ENCODE measurements at places on chromosomes 7 and 10.

DNA sequence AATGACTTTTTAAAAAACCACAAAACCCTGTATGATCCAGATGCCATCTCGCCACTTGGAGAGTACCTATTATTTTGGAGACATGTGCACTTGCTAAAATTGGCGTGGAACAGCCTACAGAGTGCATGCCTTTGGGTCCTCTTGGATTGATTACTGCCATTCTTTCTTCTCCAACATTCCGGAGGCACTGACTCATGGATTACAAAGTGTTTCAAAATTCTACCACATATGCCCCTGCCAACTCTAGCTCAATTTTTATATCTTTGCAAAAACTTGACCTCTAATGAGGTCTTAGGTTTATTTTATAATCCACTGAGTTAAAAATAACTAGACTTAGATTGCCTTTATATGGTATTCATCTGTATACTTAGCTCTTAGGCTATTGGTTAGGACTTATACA lies 55.8 kb upstream of the KIF5B start:
- DNase-seq: peak; percentile 68

DNA sequence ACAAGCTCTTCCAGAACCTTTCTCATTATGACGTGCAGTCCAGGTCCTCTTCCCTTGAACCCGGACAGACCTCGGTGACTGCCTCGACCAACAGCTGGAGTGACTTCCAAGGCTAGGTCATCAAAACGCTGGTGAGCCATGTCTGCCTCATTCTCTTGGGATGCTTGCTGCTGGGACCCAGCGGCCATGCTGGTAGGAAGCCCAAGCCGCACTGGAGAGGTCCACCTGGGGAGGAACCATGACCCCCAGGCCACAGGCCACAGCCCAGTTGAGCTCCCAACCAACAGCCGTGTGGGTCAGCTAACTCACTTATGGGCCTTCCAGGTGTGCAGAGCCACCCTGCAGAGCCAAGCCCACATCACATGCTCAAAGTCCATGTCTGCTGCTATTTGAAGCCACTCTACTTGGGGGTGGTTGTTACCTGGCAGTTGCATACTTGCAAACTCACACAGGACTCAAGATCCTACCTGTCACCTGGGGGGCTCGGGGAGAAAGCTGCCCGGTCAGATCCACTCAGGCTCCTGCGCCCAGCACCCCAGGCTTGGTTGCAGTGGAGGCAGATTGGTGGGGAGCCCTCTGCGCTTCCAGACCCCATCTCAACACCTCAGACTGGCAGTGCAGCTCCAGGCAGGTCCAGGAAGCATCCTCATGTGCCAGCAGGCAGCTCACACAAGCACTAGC lies 57.0 kb downstream of the MICALL2 start:
- no peak for DNase-seq

DNA sequence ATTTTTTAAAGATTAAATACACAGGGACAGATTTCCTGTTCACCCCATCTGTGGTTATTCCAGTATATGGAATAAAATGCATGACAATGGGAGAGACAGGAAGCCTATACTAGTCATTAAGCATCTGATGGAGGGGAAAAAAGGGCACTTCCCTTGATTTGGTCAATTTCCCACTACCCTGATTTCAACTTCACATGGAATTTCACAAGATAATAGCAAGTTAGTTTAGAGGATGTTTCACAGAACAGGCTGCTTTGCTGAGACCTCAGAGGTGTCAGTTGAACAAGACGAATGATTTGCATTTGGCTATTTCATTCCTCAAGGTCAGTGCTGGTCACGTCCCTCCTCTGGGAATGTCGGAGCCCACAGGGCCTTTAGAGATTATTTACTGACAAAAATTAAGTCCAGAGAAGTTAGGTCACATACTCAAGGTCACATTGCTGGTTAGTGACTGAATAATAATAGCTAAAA lies 4.7 kb upstream of the ITPRIP start:
- DNase-seq: no peak

- DNase-seq: no peak
Measured at GRCh38 chr10:15898046-15898445, 37.7 kb upstream of the MINDY3 start.

- no peak for DNase-seq
Measured at GRCh38 chr10:125409756-125410155, 249.4 kb upstream of the CTBP2 start.

GRCh38 chr10:30158325-30158960 lies 99.1 kb upstream of the JCAD start:
- no peak for DNase-seq

DNA sequence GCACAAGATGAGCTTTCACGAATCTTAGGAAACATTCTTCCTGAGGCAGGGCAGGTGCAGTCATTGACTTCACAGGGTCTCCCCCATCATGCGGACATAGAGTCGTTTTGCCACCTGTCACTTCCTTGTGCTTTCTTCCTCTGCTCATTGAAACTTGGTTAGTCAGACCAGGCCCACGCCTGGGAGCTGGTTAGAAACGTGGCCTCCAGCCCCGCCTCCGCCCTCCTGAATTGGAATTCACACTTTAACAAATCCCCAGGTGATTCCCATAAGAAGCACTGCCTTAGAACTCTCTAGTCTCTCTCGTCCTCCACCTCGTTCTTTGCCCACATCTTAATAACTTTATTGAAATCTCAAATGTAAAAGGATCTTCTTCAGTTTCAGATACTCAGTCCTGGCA lies 265.5 kb upstream of the FZD8 start:
- no peak for DNase-seq

DNA sequence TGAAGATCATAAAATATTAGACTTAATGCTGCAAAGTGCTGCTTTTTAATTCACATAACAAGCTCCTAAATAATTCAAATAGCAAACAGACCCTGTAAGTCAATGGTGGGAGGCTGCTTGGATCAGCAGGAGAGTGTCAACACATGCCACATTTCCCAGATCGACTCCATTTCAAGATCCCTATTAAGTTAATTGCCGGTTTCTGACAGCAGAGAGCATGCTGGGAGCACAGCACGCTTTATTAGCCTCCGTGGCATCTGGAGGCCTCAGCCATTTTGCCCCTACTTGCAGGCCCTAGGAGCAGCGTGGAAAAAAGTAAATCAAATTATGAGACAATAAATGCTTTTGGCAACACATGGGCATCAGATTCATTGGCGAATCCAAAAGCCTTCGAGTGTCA lies 201.0 kb downstream of the EMX2 start:
- no peak for DNase-seq

DNA sequence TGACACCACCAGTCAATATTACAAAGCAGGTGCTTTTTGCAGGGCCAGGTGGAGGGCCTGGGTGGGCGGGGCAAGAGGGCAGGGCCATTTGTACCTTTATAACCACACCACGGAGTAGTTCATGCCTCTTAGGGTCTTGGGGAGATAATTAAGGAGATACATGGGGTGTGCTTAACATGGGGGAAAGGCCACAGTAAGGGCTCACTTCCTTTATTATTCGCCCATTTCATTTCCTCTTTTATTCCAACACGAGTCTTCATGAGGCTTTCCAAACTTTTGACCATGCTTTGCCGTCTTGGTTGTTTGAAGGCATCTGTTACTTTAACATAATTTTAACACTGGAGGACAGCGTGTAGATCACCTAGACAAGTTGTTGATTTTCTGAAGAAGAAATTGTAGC lies 33.3 kb upstream of the LYZL2 start:
- DNase-seq: no peak

GRCh38 chr7:69873512-69873911 lies 275.2 kb downstream of the AUTS2 start:
- no peak for DNase-seq

DNA sequence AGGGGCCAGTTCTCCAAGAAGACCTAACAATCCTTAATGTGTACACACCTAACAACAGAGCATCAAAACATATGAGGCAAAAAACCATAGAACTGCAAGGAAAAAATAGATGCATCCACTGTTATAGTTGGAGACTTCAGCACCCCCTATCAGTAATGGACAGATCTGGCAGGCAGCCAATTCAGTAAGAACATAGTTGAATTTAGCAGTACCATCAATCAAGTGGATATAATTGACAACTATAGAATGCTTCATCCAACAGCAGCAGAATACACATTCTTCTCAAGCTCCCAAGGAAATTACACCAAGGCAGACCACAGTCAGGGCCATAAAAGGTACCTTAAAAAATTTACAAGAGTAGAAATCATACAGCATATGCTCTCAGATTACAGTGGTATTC lies 42.2 kb downstream of the POLL start:
- no peak for DNase-seq

GRCh38 chr10:98391578-98391991 lies 23.4 kb downstream of the PYROXD2 start:
- DNase-seq: no peak

GRCh38 chr10:23203369-23204325 lies 11.5 kb downstream of the PTF1A start:
- no peak for DNase-seq

DNA sequence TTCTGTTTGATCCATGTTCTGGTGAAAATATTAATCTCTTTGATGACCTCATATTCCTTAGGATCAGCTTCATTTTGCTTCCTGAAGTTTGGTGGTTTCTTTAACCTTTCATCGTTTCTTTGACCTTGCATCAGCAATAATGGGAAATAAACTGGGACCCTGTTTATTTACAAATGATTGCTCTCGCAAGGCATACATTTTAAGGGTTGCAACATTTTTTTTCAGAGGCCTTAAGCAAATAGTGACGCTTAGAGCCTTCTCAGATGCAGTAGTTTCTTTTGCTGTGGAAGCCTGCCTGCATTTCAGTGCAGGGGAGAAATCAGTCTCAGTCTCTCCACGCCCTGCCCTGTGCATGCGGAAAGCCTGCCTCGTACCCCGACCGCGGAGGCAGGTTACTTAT lies 139.1 kb upstream of the NPS start:
- DNase-seq: no peak

- DNase-seq: no peak
Measured at GRCh38 chr10:130362308-130362761, 226.1 kb downstream of the GLRX3 start.

GRCh38 chr7:120400806-120401455 lies 128.0 kb downstream of the KCND2 start:
- DNase-seq: no peak

GRCh38 chr7:141144921-141145629 lies 71.2 kb downstream of the TMEM178B start:
- DNase-seq: no peak

- DNase-seq: no peak
Measured at GRCh38 chr7:18849130-18849529, 268.3 kb downstream of the TWIST1 start.

DNA sequence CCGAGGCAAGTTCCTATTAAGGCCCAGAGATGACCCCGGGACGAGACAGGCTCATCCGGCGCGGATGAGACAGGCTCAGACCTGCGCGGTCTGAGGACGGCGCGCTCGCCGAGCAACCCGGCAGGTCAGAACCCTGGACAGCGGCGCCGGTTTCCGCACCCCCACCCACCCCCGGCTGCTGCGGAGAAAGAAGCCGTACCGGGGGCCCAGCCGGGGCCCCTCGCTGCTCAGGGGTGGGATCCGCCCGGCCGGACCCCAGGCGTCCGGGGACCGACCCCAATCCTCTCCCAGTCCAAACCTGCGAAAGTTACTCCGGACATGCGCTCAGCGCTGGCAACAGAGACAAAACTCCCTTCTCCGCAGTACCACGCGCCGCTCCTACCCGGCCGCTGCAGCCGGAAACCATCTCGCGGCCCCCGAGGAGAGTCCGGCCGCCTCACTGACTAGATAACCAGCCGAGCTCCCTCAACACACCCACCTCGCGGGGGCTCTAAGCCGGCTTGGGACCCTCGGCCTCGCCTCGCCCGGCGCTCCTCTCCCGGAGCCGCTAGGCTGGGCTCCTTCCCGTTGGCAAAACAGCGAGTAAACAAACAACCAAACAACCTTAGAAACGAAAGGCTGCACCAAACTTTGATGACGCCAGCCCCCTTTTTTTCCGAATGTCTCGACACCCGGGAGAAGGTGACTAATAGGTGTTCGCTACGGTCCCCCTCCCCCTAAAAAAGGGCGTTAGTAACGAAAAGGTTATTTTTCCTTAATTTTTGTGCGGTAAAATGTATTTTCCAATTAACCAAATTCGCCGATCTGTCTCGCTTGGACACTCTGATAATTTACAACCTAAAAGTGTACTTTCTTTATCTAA lies 2.3 kb upstream of the DRGX start:
- no peak for DNase-seq

DNA sequence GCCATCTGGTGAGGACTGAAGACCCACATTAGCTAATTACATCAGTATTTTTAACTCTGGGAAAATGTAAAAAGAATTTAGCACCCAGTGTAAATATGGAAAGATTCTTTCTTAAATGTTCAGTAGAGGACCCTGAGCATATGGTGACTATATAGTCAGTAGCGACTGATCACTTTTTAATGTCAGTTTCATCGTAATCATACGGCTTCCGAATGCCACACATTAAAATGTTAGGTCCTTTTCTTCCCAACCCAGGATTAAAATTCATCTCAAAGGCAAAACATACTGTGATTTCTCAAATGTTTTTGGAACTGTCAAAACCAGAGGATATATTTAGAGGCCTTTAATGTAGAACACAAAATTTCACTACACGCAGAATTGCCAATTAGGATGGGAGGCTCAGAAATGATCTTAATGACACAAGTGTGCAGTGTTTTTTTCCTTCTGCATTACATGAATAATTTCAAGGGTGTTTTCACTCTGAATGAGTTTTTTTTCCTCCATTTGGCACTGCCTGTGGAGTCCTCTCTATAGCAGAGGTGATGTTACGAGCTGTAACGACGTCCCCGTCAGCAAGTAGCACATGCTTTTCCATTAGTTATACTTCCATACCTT lies 382.7 kb downstream of the PAXIP1 start:
- no peak for DNase-seq

GRCh38 chr7:115218076-115218475 lies 296.2 kb downstream of the MDFIC start:
- DNase-seq: no peak

DNA sequence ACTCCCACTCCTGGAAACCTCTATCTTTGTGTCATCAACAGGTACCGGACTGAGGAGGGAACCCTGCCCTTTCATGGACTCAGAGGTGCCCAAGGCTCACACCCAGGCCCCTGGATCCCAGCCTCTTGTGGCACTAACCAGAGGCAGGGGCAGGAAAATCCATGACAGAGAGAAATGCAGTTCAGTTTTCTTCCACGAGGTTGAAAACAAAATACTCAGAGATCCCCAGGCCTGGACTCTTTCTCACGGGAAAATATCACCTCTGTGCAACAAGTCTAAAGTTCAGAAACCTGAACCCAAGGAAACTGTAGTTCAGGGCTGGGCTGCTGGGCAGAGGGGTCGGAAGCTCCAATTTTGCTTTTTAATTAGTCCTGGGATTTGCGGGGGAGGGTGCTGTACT lies 21.4 kb upstream of the OPN4 start:
- DNase-seq: no peak

- no peak for DNase-seq
Measured at GRCh38 chr7:135154734-135155133, 6.9 kb downstream of the TMEM140 start.

DNA sequence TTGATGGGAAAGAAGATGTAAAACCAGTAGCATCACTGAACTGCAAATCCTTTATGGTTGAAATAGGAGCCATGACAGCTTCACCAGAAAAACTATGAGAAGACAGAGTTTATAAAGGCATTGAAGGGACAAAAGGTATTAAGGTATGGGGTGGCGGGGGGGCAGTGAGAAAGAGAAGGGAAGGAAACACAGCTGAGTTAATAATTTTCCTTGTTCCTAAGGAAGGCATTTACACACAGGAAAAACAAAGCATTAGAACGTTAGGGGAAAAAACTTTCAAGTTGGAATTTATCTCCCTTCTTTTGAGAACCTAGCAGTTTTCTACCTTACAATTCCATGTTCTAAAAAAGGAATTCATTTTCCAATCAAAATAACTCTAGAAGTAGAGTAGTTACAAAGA lies 4.4 kb downstream of the LARP4B start:
- no peak for DNase-seq

All from SW 1271 (cell line).